ENCODE measurements at places on chromosomes 7 and 10.

GRCh38 chr7:12951397-12951801 is 264.0 kb downstream of the ARL4A start:
- DNase-seq, result no peak

DNA sequence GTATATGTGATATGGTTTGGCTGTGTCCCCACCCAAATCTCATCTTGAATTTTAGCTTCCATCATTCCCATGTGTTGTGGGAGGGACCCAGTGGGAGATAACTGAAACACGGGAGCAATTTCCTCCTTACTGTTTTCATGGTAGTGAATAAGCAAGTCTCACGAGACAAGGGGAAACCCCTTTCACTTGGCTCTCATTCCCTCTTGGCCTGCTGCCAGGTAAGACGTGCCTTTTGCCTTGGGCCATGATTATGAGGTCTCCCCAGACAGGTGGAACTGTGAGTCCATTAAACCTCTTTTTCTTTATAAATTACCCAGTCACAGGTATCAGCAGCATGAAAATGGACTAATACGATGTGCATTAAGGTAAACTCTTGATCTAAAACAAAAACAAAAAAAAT is 357.1 kb upstream of the AOAH start:
- DNase-seq, result peak; percentile 11

DNA sequence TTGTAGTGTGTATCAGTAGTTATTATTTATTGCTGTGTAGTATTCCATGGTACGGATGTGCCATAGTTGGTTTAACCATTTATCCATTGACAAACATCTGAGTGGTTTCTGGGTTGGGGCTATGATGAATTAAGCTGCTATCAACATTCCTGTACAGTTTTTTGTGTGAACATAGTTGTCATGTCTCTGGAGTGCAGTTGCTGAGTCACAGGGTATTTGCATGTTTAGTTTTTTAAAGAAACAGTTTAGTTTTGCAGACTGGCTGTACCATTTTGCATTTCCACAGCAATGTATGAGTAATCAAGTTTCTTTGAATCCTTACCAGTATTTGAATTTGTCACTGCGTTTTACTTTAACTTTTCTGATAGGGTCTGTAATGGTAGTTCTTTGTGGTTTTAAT is 516.7 kb upstream of the CELF2 start:
- DNase-seq, result no peak

- DNase-seq, result no peak
Observed at GRCh38 chr7:118184565-118184940, 589 bp downstream of the LSM8 start.
